ENCODE measurements at places on chromosomes 16 and 17. TPM values are rescaled to one million over a fixed set of nuclear protein-coding genes. Genes with fewer than 3 reads are reported as not detected.

DNA sequence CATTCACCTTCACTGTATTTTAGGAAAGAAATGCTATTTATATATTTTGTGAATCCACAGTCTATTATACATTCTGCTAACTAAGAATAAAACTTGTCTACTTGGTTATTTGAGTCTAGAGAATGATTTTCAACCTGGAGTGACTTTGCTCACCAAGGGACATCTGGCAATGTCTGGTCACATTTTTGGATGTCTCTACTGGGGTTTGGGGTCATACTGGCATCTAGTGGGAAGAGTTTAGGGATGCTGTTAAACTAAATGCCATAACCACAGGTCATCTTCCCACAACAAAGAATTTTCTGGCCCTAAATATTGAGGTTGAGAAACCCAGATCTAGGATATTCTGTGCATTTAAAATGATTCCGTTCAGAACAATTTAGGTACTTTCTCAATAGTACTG, 26.0 kb downstream of the KCNJ16 start:
- DNase-seq, result no peak

GRCh38 chr17:5019475-5019956, 15.7 kb downstream of the SLC52A1 start:
- no peak for DNase-seq

CNGB1 gene
- 0.17 TPM for polyA plus RNA-seq

DNA sequence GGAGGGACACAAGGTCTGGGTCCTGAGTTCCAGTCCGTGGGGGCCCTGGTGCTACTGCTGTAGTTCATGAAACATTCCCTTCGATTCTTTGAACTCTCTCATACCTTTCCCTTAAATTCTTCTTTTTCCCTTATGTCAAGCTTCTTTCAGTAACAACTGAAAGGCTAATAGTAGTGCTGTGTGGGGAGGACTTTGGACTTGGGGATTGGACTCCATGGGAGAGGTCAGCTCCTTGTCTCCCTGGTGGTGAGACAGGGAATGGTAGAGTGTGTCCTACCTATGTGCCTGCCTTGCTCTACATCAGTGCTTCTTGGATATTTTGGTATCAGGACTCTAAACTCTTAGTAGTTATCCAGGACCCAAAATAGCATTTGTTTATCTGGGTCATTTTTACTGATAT, 628.1 kb downstream of the WWOX start:
- no peak for DNase-seq

DNA sequence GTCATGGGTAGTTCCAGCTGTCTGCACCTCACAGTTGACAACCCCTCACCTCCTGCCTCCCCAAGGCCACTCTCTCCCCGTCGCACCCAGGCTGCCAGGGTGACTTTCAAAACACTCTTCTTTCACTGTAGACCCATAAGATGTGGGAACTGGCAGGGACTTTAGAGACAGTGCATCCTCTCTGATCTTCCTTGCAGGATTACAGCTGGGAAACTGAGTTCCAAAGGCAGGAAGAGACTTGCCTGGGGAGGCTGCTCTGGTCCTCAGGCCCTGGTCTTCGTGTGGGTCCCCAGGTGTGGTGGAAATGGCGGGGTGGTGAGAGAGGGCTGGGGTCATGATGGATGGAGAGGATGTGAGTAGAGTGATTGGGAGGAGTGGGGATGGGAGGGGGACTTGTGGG, 21.9 kb upstream of the NKD1 start:
- no peak for DNase-seq

DNA sequence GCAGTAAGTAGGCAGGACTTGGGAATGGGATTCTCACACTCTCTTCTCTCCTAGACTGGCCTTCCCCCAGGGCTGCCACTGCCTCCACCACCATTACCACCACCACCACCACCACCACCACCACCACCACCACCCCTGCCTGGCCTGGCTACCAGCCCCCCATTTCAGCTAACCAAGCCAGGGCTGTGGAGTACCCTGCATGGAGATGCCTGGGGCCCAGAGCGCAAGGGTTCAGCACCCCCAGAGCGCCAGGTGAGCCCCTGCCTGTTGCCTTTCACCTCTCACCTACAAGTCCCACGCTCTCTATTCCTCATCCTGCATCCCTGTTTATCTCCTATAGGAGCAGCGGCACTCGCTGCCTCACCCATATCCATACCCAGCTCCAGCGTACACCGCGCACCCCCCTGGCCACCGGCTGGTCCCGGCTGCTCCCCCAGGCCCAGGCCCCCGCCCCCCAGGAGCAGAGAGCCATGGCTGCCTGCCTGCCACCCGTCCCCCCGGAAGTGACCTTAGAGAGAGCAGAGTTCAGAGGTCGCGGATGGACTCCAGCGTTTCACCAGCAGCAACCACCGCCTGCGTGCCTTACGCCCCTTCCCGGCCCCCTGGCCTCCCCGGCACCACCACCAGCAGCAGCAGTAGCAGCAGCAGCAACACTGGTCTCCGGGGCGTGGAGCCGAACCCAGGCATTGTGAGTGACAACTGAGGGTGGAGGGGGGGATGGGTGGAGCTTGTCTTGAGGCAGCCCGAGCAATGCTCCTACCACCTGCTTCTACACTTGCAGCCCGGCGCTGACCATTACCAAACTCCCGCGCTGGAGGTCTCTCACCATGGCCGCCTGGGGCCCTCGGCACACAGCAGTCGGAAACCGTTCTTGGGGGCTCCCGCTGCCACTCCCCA, 7.9 kb upstream of the TMEM88 start:
- no peak for DNase-seq

OR2C1 gene
- polyA plus RNA-seq, result 0.23 TPM

DNA sequence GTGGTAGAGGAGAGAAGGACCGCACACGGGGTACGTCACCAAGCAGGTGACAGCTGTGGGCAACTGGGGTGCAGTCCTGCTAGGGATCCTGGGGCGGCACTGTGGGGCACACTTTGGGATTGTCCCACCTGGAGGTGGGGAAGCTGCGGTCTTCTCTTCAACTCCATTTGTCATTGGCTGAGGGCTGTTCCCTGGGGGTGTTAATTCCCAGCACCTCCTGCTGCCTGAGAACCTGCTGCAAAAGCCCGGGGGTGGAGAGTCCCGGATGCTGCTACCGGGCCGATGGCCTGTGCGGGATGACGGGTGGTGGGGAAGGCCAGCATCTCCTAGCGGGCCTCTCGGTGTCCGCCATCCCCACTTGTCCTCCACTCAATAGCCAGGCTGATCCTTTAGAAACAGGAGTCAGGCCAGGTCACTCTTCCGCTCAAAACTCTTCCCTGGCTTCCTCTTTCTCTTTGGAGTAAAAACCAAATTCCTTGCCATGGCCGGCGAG, 100.2 kb downstream of the CYLD start:
- DNase-seq, result no peak

KRT31 gene
- polyA plus RNA-seq, result not detected

- no peak for DNase-seq
These were observed 4.4 kb downstream of the TMEM204 start for GRCh38 chr16:1537763-1538289.

NRN1L gene
- 1.9 TPM for polyA plus RNA-seq

DNA sequence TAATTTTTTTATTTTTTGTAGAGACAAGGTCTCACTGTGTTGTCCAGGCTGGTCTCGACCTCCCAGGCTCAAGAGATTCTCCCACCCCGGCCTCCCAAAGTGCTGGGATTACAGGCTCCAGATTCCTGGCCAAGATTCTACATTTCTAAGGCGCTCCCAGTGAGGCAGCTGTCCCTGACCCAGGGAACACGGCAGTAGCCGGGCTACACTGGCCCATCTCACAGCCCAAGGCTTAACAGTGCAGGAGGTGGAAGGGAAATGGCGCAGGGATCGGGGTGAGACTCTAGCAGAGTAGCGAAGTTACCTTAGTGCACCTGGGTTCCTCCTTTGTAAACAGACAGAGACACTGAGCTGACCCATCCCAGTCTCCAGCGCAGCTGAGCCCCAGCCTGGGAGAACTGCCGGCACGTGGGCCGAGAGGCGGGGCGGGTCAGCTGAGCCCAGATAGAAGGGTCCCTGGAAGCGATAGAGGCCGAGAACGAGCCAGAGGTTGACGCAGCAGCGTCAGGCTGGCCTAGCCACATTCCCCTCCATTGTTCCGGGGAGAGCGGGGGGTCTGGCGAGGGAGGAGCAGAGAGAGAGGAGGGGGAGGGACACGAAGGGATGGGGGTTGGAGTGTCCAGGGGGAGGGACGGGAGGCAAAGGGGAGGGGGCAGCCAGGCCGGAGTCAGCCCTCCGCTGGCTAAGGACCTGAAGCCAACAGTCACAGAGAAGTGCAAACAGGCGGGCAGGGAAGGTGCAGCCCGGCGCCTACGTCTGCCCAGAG, 2.5 kb downstream of the CARHSP1 start:
- peak; percentile 85 for DNase-seq

DNA sequence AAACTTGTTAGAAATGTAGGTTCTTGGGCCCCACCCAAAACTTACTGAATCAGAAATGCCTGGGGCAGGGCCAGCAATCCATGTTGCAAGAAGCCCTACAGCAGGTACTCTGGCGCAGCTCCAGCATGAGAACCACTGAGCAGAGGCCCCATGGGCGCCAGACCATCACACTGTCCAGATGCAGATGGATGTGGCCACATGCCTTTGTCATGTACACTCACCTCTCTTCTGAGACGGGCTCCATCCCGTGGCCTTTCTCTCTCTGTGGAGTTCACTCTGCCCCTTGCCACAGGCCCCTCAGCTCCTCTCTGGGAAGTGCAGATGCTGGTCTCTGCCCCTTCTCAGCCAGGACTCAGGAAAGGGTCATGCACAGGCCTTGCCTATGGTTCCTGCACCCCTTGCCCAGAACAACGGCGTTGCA, 2.3 kb upstream of the CCNF start:
- no peak for DNase-seq

- DNase-seq, result peak; percentile 23
These were observed 14.4 kb upstream of the GPRC5B start for GRCh38 chr16:19898924-19899604.

DNA sequence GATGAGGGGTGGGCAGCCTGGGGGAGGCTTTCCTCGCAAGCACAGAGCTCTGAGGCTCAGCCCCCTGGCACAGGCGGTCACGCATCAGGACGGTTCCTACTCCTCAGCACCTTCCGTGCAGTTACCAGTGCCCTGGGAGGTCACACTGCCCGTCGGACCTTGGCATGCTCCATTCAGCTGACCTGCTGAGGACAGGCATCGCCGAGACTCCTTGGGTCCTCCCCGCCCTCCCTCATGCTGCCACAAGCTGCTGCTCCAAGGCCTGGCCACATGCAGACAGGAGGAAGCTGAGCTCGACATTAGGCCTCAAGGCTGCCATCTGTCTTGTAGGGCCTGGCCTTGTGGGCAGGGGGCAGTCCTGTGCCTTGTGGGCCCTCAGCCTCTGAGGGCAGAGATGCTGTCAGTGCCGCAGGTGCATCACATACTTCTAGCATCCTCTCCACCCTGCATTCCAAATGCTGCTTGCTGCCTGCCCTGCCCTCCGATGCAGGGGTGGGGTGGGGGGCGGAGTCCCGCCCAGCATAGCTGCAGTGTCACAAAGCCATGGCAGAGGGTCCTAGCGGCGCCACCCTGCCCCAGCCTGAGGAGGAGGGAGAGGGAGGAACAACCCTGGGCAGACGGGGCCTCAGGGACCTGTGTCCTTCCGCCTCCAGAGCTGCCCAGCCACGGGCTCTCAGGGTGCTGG, 9.3 kb downstream of the C16orf90 start:
- no peak for DNase-seq

DNA sequence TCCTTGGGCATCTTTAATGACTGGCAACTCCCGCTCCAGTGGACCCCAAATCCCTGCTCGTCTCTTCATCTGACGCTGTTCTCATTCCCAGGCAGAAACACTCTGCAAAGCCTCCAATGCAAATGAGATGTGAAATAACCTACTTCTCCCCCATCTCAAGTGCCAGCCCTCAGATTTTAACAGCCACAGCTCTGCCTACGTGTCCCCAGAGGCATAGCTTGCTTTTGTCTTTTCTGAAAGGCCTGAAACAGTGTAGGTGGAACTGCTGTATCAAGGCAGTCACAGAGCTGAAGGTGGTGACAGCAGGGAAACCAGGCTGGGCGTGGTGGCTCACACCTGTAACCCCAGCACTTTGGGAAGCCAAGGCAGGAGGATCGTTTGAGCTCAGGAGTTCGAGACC, 14.7 kb downstream of the RPH3AL start:
- DNase-seq, result no peak

GRCh38 chr16:67151431-67152097, 766 bp upstream of the B3GNT9 start:
- DNase-seq, result no peak

- no peak for DNase-seq
These were observed 47.7 kb upstream of the ZNF469 start for GRCh38 chr16:88334778-88335720.

SECTM1 gene
- polyA plus RNA-seq, result 2.5 TPM

- DNase-seq, result peak; percentile 2
These were observed 2.4 kb downstream of the CD2BP2 start for GRCh38 chr16:30352488-30353401.

DNA sequence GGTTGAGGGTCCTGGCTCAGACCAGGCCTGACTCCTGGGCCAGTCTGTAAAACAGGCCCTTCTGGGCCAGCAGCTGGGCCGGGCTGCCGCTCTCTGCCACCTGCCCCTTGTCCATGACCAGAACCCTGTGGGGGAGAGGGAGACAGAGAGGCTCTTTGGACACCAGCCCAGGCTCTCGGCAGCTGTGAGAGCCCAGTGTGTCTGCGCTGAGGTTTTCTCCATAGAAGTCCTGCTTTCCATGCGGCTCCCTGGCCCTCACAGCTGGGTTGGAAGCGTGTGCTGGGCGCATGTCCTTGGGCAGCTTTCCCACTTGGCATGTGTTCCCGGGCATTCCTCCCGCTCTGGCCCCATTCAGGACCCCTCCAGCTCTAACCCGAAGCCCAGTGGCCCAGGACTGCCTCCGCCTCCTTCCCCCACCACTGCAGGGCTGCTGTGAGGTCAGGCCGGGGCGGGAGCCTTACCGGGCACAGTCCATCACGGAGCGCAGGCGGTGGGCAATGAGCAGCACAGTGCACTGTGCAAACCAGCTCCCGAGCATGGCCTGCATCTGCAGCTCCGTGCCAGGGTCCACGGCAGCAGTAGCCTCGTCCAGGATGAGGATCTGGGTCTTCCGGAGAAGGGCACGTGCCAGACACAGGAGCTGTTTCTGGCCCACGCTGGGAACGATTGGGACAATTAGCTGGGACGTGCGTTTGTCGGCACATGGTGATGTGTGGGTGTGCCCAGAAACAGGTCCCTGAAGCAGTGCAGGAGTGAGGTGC, 73.0 kb downstream of the ABCC6 start:
- peak; percentile 84 for DNase-seq

DNA sequence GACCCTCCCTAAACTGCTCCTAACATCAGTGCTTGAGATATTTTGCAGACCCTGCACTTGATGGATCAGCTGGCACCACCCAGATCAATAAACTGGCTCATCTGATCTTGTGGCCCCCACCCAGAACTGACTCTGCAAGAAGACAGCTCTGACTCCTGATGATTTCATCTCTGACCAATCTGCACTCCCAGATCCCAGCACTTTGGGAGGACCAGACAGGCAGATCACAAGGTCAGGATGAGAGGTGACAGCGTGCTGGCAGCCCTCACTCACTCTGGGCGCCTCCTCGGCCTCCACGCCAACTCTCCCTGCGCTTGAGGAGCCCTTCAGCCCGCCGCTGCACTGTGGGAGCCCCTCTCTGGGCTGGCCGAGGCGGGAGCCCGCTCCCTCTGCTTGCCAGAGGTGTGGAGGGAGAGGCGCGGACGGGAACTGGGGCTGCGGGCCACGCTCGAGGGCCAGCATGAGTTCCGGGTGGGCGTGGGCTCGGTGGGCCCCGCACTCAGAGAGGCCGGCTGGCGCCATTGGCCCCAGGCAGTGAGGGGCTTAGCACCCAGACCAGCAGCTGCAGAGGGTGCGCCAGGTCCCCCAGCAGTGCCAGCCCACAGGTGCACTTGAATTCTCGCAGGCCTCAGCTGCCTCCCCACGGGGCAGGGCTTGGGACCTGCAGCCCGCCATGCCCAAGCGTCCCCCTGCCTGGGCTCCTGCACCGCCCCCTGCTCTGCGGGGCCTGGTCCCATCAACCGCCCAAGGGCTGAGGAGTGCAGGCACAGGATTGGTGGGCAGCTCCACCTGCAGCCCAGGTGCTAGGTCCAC, 2.4 kb upstream of the C16orf54 start:
- no peak for DNase-seq

All from left lung (tissue), 14 donors.